ENCODE measurements at places on chromosomes 6 and 20.

GRCh38 chr6:3351829-3352524, 93.2 kb downstream of the PSMG4 start:
- DNase-seq = no peak

- DNase-seq = no peak
These were observed 164.1 kb upstream of the SGK1 start for GRCh38 chr6:134481966-134482365.

- no peak for DNase-seq
These were observed 932.1 kb upstream of the MANEA start for GRCh38 chr6:94645191-94645590.

- no peak for DNase-seq
These were observed 13.1 kb downstream of the UTRN start for GRCh38 chr6:144298194-144298593.

GRCh38 chr6:135906972-135907465, 55.5 kb downstream of the PDE7B start:
- no peak for DNase-seq

- DNase-seq = no peak
These were observed 83.6 kb downstream of the LCA5 start for GRCh38 chr6:79453558-79454042.

DNA sequence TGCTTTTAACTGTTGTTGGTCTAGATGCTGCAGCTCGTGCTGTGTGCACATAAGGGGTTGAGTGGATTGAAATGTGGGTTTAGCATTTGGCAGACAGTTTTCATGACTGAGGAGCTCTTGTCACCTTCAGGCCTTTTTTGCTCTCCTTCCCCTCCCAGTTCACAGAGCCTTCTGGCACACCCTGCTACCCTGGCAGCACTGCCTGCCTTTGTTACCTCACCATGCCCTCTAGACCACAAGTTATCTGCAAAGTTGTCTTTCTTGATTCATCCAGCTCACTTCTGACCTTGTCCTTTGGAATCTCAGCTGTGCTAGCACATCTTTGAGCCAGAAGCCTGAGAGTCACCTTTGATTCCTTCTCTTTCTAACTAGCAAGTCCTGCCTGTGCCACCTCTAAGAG, 348.9 kb upstream of the ZFP64 start:
- no peak for DNase-seq

GRCh38 chr6:156163311-156163710, 613.9 kb upstream of the ARID1B start:
- DNase-seq = no peak

DNA sequence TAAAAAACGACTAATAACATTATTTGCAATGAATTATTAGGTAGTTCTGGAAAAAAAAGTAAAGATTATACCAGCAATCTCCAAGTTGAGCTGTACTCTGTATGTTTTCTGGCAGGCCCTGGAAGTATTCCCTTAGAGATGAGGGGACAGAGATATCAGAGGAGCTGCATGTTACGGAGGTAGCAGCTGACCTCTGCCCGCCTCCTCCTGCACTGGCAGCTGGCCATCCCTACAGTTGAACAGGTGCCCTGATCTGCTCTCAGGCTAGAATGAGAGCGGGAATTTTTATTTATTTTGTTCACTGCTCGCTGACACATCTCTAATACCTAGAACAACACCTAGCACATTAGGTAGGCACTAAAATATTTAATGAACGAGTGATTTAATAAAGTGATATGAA, 23.1 kb downstream of the FBXL4 start:
- DNase-seq = no peak

GRCh38 chr6:164085091-164086075, 670.9 kb downstream of the QKI start:
- no peak for DNase-seq

- no peak for DNase-seq
These were observed 23.1 kb downstream of the LBP start for GRCh38 chr20:38369389-38369788.

- no peak for DNase-seq
These were observed 665 bp downstream of the FASTKD5 start for GRCh38 chr20:3158968-3159431.

GRCh38 chr6:106182455-106182854, 96.3 kb downstream of the PRDM1 start:
- no peak for DNase-seq

GRCh38 chr6:8017276-8017701, 46.9 kb downstream of the BLOC1S5 start:
- DNase-seq = no peak

GRCh38 chr6:85498596-85499258, 48.8 kb downstream of the NT5E start:
- no peak for DNase-seq

- no peak for DNase-seq
These were observed 10.7 kb downstream of the NEDD9 start for GRCh38 chr6:11221623-11222384.

DNA sequence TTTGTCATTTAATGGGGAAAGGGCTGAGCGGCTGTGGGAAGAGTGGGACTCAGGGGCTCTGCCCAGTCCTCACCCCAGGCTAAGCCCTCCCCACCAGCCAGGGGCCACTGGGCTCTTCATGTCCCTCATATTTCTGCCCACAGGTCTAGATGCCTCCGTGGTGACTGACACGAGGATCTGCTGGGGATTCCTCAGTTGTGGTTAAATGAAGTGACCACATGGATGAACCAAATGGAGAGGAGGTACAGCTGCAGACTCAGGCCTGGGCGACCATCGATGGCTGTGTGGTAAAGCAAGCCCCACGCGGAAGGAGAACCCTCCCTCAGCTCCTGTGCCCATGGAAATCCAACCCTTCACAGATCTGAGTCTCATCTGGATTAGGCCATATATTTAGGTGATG, 29.4 kb downstream of the RAET1L start:
- DNase-seq = no peak

DNA sequence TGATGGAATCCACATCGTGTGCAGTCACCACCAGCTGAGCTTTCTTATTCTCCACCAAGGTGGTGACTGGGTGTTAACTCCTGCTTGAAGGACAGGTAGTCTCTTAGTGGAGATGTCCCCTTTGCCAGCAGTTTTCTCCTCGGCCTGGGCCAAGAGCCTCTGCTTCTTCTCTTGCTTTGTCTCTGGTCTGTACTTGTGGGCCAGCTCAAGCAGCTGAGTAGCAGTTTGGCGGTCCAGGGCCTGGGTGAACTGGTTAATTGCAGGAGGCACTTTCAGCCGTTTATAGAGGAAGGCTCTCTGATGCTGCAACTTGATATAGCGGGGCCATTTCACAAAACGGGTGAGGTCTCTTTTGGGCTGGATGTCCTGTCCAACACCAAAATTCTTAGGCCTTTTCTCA, 76.0 kb upstream of the NNAT start:
- DNase-seq = no peak

- DNase-seq = no peak
These were observed 35.3 kb downstream of the EFCAB8 start for GRCh38 chr20:32894026-32894483.

- DNase-seq = no peak
These were observed 7.2 kb downstream of the BPIFA2 start for GRCh38 chr20:33175123-33175522.

DNA sequence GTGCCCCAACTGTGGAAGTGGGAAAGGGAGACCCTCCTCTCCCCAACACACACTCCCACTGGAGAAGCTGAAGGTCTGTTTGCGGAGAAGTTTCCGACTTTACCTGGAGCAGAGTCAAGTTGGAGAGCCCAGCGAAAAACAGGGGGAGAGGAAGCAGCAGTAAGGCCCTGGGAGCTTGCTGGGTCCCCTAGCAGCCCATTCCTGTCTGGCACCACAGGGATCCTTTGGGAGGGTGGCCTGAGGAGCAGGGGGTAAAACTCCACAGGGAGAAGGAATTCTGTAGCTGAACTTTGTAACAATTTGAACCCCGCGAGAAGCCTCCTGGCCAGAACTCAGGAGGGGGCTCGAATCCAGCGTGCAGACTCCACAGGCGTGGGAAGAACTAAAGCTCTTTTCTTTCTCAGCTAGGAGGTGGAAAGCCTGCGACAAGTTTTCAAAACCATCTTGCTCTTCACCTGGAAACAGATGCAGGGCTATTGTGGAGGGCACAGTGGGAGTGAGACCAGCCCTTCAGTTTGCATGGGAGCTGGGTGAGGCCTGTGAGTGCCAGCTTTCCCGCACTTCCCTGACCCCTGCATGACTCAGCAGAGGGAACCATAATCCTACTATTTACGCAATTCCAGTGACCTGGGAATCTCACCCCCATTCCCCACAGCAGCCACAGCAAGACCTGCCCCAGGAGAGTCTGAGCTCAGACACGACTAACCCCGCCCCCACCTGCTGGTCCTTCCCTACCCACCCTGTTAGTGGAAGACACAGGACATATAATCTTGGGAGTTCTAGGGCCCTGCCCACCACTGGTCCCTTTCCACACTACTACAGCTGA, 25.8 kb downstream of the SERPINB9 start:
- no peak for DNase-seq

DNA sequence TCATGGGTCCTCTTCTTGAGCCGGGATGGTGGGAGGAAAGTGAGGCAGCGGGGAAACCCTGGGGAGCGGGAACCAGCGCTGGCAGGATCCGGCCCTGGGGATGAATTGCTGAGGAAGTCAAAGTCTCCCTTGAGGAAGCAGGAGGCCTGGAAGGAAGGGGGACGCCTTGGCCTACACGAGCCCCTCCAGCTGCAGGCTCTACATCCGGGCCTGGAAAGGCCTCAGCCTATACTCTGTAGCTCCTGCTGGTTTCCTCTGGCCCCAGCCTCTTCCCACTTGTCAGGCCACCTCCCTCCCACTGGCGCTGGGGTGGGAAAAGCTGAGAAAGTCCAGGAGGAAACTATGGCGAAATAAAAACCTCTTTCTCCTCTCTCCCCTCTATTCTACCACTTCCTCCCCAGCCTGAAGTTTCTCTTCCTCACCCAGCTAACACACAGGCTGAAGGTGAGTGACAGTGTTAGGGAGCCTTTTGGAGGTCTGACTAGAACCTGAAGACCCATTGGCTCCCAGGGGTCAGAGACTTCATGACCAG, 14.9 kb downstream of the TREML2 start:
- DNase-seq = no peak

DNA sequence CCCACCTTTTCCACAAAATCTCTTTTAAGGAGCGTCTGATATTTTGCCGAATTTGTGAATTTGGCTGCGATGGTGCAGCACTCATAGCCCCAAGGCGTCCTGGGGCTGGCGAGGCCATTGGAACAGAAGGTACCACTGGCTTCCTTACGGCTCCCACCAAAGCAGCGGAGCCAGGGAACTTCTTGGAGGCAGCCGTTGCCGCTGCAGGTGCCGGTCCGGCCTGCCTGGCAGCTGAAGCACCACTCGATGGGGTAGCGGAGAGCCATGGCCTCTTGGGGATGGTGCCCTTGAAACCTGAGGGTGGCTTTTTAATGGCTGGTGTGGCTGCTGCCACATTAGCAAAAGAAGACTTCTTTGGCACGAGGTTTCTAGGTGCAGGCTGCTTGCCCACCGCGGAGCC, 29.8 kb downstream of the DIDO1 start:
- DNase-seq = no peak

DNA sequence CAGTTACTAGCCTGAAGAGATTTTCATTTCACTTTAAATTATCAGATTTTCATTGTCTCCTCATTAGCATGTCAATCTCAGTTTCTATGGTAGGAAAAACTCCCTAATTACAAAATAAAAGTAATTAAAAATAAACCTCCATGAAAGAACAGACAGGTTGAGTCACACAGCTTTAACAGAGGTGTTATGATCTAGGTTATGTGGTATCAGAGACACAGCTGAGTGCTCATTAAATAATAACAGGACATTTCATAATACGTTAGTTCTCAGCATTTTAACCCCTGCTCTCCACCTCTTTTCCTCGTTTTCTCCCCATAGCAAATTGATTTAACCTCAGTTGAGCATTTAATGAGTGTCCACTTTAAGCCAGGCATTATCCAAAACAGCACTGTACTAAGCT, 21.9 kb downstream of the TPBG start:
- no peak for DNase-seq

- no peak for DNase-seq
These were observed 190.8 kb downstream of the ANKRD60 start for GRCh38 chr20:58037631-58038030.

GRCh38 chr6:74458536-74458935, 747.3 kb downstream of the COL12A1 start:
- no peak for DNase-seq

GRCh38 chr20:13464702-13465101, 174.0 kb downstream of the TASP1 start:
- DNase-seq = no peak

- no peak for DNase-seq
These were observed 322.8 kb downstream of the CD83 start for GRCh38 chr6:14440215-14440910.

GRCh38 chr6:2969549-2969948, 1.8 kb downstream of the SERPINB6 start:
- no peak for DNase-seq

DNA sequence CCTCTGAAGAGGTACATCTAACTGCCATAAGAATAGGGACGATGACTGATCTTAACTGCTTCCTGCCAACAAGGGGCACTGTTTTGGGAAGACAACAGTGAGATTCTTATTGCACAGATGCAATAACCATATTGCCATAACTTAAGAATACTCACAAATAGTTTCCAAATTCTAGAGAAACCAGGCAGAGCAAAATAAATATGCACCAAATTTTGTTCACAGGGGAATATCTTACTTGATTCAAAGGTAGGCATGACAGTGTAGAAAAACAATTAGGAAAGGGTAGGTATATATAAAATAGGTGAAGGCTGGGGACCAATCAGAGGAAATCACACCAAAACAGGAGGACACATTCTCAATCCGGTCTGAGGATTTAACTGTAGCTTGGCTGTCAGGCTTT, 49.9 kb upstream of the CST7 start:
- no peak for DNase-seq

GRCh38 chr6:352896-353470, 38.6 kb upstream of the IRF4 start:
- DNase-seq = no peak

GRCh38 chr20:22214296-22214695, 370.1 kb downstream of the FOXA2 start:
- no peak for DNase-seq

- no peak for DNase-seq
These were observed 1.0 kb downstream of the NUDT3 start for GRCh38 chr6:34391473-34391785.

GRCh38 chr6:113626475-113626874, 230.7 kb upstream of the MARCKS start:
- DNase-seq = no peak

DNA sequence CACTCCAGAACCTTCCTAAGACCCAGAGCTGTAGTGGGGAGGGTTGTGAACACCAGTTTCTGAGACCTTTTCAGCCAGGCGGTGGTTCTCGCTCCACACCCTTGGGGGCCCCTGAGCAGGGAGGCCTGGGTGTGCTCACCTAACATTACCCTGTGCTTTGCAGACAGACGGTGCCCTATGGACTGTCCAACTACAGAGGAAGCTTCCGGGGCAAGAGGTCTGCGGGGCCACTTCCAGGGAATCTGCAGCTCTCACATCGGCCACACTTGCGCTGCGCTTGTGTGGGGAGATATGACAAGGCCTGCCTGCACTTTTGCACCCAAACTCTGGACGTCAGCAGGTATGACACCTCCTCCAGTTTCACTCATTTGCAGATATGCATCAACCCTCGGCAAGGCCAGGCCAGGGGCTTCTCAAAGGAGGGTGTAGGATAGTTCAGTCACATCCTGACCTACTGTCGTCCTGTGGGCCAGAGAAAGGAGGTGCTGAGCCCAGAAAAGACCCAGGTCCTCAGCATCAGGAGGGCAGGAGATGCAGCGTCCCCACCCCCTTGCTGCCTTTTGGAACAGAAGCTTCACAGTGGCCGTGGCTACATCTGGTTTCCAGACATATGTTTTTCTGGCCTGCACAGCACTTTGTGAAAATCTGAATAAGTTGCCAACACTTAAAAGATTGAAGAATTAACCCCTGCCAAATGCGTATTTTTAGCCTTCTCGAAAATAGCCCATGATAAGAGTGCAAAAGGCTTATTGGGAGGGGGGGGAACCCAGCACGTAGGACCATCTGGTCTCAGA, 20.6 kb downstream of the EDN3 start:
- DNase-seq = no peak

Measured in stimulated activated CD4-positive, alpha-beta T cell treated with anti-CD3 and anti-CD28 coated beads, TNF-alpha, amount 100 ng/mL, for 24 hours (primary cell).